Lung microvascular endothelial cell (primary cell): ENCODE measurements at places on chromosomes 7 and 10.

- DNase-seq: peak; percentile 36
Observed at GRCh38 chr7:108875139-108875538, 305.5 kb downstream of the DNAJB9 start.

DNA sequence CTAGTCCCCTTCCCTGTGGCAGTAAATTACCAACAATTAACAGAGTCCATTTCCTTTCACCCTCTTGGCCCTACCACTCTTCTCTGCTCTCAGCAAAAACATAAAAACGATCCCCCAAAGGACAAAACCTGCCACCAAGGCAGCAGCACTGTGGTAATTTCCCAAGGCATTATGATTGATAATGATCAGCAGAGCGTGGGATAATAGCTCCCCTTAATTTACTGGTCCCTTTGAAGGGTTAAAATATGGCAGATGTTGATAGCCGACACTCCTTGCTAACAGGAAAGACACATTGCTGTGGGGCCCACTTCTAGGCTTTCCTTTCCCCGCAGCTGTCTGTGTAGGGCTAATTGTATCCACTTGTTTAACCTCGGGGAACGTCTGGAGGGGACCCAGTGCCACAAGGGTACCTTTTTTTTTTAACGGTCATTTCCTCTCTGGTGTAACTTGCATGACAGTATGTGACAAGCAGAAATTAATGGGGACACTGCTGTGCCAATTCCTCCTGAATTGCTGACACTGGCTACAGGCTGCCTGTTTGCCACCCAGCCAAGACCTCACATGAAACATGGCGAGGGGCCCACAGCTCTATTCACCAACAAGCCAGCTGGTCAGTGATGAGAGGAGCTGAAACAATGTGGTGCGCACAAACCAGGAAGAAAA, 81.3 kb downstream of the CDK6 start:
- peak; percentile 25 for DNase-seq

DNA sequence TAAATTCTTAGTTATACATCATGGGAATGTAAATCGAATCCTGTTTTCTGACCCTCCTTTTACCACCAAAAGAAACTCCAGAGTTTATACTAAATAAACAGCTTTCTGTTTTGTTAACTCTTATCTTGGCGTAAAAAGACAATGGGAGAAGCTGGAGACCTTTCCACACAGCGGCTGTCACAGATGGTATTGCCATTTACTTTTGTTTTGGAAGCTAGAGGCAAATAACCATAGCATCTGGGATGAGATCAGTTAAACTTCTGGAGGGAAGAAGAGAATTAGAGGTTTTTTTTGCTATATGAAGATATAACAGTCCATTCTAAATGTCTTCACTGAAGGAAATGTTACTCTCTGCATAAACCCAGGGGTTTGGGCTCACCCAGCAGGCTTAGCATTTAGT, 258.9 kb downstream of the REEP3 start:
- no peak for DNase-seq

- DNase-seq: no peak
Observed at GRCh38 chr10:90587081-90587491, 270.8 kb downstream of the HTR7 start.

GRCh38 chr10:23293145-23293724, 51.4 kb downstream of the C10orf67 start:
- peak; percentile 49 for DNase-seq
